Stimulated activated CD4-positive, alpha-beta T cell treated with anti-CD3 and anti-CD28 coated beads, TNF-alpha, amount 100 ng/mL, for 24 hours (primary cell): ENCODE measurements at places on chromosomes 6 and 20.

GRCh38 chr6:31918069-31918720 lies 9.3 kb upstream of the C2 start:
- DNase-seq = no peak

DNA sequence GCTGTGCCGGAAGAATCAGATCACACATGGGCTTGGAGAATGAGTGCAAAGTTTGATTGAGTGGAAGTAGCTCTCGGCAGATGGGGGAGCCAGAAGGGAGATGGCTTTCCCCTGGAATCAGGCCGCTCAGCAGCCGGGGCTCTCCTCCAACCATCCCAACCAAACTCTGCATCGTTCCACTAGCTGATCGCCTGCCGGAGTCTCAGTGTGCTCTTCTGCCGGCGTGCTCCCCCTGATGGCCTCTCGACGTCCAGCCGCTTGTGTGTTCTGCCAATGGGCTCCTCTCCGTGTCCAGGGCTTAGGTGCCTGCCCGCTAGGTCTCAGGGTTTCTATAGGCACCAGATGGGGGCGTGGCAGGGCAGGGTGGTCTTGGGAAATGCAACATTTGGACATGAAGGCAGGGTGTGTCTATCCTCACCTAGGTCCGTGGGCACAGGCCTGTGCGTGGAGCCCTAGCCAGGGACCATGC lies 4.9 kb upstream of the BIRC7 start:
- DNase-seq = no peak

DNA sequence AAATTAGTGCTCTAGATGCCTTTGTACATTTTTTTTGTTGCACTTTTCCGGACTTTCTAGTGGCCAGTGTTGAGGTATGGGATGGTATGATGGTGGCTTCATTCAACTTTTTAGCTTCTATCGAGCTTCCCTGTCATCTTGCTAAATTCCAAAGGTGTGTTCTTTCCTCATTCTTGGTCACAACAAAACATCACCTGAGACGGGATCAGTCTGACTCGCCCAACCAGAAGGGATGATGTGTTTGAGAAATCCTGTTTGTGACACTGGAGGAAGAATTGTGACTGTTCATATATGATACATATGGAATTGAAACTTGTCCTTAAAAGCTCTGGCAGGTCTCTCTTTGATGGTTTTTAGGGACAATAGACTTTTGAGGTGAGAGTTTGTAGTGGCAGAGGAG lies 33.8 kb downstream of the KCNS1 start:
- no peak for DNase-seq

DNA sequence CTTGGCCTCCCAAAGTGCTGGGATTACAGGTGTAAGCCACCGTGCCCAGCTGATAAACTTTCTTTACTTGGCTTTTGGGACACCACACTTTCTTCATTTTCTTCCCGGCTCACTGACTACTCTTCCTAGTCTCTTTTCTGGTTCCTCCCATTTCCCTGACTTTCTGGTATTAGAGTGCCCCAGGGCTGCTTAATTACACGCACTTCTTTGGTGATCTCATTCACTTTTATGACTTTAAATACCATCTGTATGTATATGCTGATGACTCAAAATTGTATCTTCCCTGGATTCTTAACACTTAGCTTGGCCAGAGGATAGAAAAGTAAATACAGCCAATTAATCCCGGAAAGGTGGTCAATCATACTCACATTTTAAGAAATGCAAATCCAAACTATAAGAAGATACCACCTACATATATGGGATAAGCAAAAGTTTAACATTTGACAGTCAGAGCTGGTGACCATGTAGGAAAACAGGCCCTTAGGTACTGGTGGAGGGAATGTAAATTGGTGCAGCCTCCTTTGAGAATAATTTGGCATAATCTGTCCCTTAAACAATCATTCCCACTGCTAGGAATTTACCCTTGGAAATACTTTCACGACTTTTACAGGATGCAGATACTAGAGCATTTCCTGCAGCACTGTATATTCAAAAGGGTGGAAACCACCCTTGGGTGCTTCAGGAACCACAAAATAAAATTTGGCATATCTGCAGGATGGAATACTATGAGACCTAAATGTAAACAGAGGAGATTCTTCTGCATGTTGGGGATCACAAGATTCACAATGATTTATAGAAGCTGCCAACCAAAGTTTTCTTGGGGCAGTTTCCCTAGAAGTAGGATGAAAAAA lies 9.4 kb upstream of the NANP start:
- no peak for DNase-seq

- no peak for DNase-seq
These were observed 368.2 kb upstream of the SULF2 start for GRCh38 chr20:48153523-48153922.

DNA sequence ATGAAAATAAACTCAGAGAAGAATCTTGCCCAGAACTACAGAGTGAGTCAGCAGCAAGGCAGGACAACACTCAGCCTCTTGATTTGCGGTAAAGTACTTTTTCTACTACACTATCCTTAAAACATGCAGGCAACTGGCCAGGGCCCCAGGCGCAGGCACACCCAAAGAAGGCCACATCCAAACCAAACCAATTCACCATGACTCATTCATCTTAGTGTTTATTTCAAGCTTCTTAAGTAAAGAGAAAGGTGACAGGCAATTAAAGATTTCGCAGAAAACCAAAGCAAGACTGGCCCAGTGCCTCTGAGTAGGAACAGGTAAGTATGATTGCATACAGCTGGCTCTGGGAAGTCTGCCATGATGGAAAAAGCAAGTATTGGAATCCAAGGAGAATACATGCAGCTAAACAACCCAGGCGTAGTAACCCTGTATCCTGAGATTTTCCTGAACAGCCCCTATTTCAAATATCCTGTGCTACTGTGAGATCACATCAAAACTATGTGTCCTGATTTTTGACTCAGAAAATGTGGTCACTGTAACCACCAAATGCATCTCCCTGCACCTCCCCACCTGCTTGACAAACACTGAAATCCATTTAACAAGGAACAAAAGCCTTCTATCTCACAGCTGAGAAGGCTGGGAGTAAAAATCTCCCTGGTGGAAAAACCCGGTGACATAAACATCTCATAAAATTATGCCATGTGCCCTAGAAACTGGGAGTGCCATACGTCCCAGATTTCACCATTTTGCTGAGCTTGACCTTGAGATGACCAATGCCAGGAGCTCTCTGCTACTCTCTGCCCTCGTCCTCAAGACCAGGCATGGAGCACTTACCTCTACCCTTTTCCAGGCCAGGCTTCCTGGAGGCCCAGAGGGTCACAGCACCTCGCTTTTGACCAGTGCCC lies 12.4 kb downstream of the WFDC3 start:
- DNase-seq = no peak

DNA sequence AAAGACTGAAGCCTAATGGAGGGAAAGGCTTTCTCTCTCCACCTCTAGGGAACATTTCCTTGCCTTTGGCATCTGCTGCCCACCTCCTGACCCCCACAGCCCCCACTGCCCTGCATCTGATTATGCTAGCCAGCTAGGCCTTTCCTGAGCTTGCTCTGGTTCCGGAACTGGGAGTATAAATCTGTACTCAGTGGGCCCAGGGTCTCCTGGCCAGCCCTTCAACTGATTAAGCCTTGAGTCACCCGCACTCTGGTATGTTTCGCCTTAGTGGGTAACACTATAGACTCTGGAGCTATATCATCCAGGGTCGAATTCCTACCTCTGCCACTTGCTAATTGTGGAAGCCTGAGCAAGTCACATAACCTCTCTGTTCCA lies 45.6 kb upstream of the RIPOR2 start:
- no peak for DNase-seq

DNA sequence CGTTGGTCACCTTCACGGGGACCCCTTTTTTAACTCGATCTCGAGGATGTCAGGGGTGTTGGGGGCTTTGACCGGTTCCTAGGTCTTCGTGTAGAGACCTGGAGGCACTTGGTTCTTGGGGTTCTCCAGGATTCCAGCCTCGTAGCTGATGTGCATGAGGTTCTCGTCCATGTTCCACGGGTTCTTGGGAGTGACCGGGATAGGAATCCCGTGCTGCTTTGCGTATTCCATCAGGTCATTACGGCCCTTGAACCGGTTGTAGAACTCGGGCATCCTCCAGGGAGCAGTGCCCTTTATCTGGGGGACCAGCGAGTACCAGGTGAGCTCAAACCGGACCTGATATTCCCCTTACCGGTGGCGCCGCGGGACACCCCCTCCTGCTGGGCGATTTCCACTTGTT lies 88.0 kb upstream of the RIPOR2 start:
- no peak for DNase-seq

DNA sequence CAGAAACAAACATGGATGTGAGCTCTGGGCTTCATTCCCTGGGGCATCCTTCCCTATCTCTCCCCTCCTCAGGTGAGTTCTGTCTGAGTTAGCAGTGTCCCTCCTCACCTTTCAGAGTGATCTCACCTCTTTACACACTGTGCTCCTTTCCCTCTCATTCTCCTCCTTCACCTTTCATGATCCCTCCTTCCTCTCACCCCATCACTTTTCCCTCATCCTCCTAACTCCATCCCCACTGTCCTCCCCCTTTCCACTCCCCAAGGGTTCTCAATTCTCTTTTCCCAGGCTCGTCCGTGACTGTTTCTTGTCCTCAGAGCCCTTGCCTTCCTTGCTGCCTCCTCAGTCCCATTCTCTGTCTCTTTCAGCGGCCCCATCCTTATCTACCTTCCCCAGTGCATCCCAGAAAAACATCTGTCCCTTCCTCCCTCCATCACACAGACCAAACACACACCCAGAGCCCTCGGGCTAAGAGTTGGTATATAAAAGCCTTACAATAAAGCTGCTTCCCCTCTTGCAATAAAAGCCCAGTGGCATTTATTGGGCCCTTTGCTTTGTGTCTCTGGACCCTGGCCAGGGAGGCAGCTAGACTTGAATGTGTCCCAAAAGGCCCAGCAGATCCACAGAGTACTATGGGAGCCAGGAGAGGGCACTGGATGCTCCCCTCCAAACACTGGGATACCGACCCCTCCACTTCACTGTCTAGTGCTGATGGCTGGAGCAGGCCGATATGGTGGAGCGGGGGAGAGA lies 1.9 kb downstream of the RNF39 start:
- DNase-seq = no peak

GRCh38 chr6:46175446-46175845 lies 4.7 kb upstream of the ENPP5 start:
- no peak for DNase-seq

- DNase-seq = no peak
These were observed 1130.3 kb upstream of the CITED2 start for GRCh38 chr6:140504776-140505175.

- DNase-seq = peak; percentile 97
These were observed at the start of gene CDK19 for GRCh38 chr6:110815411-110816409. CDK19 (minus strand) TSS chr6:110815469; CDS start chr6:110815136, 333 bp downstream.

DNA sequence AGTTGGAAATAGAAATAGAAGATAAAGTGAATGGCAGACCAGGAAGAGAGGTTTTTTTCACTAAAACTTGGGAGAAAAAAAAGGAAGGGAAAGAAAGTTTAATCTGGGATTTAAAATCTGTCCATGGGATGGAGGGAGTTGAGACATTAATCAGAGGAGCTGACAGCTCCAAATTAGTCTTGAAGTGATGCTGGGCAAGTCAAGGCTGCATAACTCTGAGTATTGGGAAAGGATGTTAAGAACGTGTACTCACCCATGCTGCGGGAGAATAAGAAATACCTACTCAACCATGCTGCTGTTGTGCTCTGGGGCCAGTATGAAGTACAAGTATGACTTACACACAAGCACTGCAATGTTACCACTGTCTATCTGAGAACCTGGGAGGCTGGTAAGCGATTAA lies 47.5 kb downstream of the SNRNP48 start:
- DNase-seq = no peak

GRCh38 chr6:156406688-156407087 lies 370.5 kb upstream of the ARID1B start:
- DNase-seq = no peak

- DNase-seq = no peak
These were observed 12.2 kb upstream of the NCOA3 start for GRCh38 chr20:47489448-47489872.

GRCh38 chr6:109465772-109466171 lies 10.2 kb upstream of the MICAL1 start:
- DNase-seq = no peak

GRCh38 chr6:166449641-166450040 lies 66.9 kb upstream of the MPC1 start:
- no peak for DNase-seq

DNA sequence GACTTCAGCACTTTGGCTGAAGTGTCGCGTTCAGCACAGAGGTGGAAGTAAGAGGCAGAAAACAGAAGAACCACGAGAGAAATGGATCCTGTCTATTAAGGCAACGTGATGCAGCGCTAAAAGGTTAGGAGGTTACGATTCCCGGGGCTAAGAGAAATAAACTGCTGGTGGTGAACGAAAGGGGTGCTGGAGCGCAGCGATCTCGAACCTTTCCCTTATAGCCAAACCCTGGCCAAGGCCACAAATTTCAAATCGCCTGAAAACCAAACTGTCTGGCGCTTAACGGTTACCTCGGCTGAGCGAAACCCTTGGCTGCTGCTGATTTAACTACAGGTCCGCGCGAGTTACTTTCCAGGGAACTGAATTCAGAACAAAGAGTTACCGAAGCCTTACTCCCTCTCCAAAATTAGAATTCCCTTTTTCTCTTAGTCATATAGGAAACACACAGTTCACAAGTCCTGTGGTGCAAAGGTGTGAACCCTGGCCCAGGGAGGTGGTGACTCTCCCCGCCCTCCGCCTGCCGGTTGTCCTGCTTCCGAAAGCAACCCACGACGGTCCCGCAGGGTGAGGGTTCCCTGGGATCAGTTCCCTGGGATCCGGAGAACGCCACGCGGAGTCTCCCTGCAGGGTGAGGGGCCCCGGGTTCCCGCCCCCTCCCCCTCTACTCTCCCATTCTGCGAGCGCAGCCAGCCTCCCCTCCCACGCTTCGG lies 1.3 kb upstream of the SLC35D3 start:
- DNase-seq = no peak

DNA sequence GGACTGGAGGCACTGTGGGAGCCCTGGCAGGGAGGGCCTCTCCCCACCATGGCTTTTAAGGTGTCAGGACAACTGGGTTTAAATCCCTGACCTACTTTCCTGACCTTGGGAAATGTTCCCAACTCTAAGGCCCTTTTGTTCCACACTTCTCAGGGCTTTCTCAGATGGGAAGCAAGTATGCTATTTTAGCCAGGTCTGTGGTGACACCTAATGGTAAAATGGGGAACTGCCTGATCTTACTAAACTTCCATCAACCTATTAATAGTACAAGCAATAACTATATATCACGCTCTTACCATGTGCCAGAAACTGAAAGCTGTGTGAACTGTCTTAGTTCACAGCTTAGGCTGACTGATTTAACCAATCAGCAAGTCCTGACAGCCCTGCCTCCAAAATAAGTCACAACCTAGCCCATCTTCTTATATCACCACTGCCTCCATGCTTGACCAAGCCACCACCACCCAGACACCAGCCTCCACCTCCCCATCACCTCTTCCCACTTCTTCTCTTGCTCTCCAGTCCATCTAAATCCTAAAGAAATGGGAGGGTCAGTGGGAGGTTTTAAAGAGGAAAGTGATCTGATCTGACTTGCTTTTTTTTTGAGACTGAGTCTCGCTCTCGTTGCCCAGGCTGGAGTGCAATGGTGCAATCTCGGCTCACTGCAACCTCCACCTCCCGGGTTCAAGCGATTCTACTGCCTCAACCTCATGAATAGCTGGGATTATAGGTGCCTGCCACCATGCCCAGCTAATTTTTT lies 6.9 kb upstream of the BLCAP start:
- peak; percentile 15 for DNase-seq
